NCI-H1048 (cell line): ENCODE measurements at places on chromosomes 3 and 15.

- no peak for DNase-seq
These were observed 127.3 kb upstream of the THBS1 start for GRCh38 chr15:39453620-39454019.

DNA sequence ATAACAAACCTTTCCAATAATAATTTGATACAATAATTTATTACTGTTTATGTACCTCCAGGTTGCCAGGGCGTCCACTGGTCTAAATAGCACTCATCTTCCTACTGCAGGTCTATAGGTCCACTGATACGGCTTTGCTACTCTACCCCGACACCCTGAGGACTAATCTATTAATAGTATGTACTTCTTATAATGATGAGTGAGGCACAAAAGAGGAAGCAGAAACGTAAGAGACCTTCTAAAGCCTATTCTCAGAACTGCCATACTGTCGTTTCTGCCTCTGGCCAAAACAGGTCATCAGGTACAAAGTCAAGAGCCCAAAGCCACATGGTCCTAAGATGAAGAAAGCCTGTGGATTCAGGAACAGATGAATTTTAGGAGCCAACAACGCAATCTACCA, 163.2 kb upstream of the GRM7 start:
- no peak for DNase-seq

DNA sequence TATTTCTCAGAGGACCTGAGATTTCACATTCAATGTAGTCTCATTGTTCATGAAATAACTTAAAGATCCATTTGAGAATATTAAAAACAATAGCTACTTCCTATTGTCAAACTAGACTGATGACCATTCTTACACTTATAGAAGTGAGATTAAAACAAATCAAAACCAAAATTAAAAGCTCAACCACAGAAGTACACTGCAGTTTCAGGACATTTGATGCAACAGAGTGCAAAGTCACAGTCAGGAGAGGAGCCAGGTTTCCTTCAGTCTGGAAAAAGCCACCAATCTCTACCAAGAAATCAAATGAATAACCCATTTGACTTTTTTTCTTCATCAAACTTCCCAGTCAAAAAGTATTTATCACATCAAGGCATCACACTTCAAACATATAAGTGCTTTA, 5.5 kb downstream of the CCPG1 start:
- DNase-seq: no peak

DNA sequence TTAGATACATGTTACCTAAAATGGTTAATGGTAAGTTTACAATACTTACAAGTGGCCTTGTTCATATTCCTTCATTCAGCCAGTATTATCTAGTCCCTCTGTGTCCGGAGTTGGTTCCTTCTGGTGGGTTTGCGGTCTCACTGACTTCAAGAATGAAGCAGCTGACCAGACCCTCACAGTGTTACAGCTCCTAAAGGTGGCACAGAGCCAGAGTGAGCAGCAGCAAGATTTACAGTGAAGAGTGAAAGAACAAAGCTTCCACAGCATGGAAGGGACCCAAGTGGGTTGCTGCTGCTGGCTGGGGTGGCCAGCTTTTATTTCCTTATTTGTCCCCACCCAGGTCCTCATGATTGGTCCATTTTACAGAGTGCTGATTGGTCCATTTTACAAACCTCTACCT, 916.8 kb downstream of the MCTP2 start:
- no peak for DNase-seq
